NCI-H1436 (cell line): ENCODE measurements at places on chromosomes 1 and 21.

DNA sequence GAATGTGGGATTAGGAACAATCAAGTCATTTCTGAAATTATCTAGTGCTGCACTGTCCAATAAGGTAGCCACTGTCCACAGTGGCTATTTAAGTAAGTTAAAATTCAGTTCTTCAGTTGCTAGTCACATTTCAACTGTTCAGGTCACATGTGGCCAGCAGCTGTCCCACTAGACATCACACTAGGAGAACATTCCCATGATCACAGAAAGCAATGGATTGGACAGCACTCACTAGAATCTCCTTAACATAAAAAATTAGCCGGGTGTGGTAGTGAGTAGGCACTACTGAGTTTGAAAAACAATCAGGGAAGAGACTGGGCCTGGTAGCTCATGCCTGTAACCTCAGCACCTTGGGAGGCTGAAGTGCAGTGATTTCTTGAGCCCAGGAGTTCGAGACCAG, 33.6 kb downstream of the NUP133 start:
- DNase-seq, result no peak

- no peak for DNase-seq
Observed at GRCh38 chr1:157141212-157141855, 3.1 kb upstream of the ETV3 start.

DNA sequence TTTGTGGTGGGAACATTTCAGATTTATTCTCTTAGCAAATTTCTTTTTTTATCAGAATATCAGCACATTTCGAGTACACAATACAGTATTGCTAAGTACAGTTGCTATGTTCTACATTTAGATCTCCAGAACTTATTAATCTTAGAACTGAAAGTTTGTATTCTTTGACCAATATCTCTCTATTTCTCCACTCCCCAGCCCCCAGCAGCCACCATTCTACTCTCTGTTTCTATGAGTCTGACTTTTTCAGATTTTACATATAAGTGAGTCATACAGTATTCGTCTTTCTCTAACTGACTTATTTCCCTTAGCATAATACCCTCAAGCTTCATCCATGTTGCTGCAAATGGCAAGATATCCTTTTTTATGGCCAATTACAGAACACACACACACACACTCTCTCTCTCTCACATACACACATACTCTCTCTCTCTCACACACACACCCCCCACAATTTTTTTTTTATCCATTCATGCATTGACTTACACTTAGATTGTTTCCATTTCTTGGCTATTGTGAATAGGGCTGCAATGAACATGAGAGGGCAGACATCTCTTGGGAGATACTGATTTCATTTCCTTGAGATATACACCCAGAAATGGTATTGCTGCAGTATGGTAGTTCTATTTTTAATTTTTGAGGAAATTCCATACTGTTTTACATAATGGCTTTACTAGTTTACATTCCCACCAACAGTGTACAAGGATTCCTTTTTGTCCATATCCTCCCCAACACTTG, 15.7 kb downstream of the RPTN start:
- DNase-seq, result no peak

- no peak for DNase-seq
Observed at GRCh38 chr1:105317976-105318375, 1568.3 kb downstream of the AMY1C start.

- peak; percentile 50 for DNase-seq
Observed at GRCh38 chr1:43348343-43348808, 10.4 kb upstream of the CDC20 start.

GRCh38 chr1:41777695-41778094, 141.0 kb downstream of the HIVEP3 start:
- no peak for DNase-seq

GRCh38 chr1:181094416-181095212, 6.1 kb downstream of the IER5 start:
- no peak for DNase-seq

GRCh38 chr1:208420696-208421095, 176.5 kb upstream of the PLXNA2 start:
- no peak for DNase-seq

DNA sequence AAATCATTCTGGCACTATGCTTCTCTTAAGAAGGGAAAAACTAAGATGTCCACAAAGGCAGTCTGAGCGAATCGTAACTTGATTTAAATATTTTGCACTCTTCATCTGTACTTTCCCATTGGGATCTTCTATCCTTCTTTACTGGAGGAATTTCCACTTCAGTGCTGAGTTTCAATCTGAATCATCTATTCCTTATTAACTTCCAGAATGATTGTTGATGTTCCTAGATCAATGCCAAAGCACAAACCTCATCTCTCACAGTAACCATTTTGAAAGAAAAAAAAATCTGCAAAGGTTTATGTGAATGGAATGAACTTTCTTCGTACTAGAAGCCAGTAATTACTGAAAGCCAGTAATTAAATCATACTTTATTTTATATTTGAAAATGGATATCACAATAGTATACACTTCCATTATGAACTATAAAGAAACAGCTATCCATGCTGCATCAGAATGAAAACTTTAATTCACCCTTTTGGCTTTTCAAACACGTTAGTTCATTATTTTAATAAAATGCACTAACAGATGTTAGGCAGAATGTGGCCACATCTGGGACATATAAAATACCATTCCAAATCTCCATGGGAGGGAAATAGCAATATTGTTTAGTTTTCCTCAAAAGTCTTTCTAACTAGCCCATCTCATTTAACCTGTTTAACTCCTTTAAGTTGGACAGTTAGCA, 5.5 kb upstream of the RNF2 start:
- DNase-seq, result no peak
